ENCODE measurements at places on chromosomes 6 and 20.

- DNase-seq = no peak
Observed at GRCh38 chr6:46985943-46986342, 56.2 kb downstream of the ADGRF1 start.

DNA sequence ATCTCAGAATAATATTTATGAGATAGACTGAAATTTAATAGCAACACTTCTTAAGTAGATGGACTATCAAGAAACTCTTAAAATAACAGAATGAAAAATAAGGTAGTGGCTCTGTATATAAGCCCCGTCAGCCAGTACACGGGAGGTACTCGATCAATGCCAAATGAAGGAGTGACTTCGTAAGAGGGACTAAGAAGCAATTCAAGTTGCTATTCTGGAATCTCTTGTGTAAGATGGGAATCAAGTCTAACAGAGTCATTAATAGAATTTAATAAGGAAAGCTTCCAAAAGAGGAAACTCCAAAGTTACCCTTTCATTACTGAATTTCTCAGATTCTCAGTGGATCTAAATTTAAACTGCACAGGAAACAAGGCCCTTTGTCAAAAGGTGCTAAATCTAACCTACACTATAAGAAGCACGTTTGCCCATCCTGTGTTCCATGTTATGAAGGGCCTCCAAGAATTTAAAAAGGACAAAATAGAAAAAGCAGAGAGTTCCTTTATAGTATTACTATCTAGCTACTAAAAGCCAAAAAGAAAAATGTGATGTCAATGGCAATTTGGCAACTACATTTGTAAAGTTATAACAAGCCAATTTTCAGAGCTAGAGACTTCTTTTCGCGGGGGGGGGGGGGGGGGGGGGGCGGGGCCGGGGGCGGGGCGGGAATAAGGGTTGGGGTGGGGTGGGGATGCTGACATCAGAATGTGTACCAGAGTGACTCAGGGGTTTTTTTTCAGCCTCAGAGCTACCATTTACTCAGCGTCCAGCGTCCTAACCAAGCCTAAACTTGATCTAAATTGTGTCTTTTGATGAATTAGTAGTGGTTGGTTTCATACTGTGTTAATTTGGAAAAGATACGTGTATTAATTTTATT lies 200.6 kb downstream of the GMPR start:
- DNase-seq = no peak

DNA sequence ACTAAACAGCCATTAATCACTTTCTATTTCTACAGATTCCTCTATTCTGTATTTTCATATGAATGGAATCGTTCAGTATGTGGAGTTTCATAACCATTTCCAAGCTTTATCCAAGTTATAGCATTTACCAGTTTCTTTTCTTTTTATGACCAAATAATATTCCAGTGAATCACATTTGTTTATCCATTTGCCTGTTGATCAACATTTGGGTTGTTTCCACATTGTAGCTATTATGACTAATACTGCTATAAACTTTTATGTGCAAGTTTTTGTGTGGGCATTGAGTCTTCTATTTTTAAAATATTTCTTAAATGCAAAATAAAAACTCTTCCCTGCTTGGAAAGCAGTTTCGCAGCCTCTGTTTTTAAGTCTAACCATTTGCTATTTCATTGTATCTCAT lies 336.4 kb upstream of the OPRM1 start:
- DNase-seq = no peak

DNA sequence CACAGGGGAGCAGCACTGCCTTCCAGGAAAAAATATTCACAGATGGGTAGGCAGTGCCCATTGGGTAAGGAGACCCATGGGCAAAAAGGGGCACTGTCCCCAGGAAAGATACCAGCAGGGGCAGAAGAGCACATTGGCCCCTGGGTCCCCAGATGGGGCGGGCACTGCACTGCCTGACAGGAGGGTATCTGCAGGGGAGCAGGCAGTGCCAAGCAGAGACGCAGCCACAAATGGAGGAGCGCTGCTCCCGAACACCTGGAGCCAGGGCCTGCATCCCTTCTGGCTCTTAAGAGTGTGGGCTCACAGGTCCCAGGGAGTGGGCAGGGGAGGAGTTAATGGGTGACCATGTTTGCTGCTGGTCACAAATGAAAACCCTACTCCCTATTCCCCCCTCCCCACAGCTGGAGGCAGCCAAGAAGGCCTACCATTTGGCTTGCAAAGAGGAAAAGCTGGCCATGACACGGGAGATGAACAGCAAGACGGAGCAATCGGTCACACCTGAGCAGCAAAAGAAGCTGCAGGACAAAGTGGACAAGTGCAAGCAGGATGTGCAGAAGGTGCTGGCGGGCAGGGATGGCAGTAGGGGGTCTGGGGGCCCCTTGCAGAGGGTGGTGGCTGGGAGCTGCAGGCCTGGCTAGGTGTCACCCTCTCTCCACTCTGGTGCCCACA lies 27.0 kb downstream of the SPDEF start:
- DNase-seq = no peak

DNA sequence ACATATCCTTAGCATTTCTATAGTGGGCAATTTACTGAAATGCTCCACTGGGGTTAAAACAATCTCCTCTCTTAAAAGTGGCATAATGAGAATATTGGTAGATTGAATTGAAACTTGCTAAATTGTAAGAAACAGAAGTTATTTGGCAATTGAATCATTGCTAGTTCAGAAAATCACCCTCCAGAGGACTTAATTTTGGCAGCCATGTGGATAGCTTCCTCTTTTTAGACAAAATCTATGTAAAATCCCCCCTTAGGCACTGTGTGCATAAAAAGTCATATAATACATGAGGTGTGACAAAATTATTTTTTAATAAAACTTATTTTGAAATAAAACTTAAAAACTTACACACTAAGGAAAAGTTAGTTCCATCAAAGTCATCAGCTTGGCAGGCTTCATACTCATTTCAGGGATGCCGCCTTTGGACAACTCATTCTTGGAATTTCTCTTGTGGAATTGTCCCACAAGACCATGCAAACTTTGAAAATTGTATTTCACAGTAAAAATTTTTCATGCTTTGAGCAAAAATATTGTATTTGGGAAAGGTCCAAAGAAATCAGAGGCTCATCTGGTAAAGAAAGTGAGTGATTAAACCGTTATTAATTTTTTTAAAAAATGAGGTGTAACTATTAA lies 473.0 kb downstream of the BCKDHB start:
- DNase-seq = no peak

GRCh38 chr20:4155953-4156352 lies 140.6 kb upstream of the RNF24 start:
- no peak for DNase-seq

DNA sequence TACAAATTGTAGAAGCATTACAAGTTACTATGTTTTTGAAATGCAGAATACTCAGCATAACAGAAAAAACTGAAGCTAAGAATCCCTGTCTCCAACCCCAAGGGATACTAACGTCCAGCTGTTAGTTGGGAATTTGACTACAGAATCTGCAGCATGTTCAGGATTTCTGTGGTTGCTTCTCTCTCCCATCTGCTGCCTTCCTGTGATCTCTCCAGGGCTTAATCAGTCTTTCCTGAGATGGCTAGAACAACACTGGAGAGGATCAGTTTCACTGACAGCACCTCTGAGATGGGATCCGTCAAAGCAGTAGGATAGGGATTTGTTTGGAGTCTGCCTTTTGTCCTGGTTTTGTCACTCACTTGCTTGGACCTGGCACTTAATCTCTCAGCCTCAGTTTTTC lies 73.3 kb upstream of the NUP153 start:
- DNase-seq = no peak

GRCh38 chr6:133208183-133208755 lies 32.9 kb upstream of the EYA4 start:
- DNase-seq = no peak
